ENCODE measurements at places on chromosomes 3 and 15.
A peak's percentile ranks its signal among the peaks of the same experiment; 100 is the strongest.

GRCh38 chr15:50544368-50544767 lies 2.1 kb downstream of the USP50 start:
- no peak for DNase-seq

DNA sequence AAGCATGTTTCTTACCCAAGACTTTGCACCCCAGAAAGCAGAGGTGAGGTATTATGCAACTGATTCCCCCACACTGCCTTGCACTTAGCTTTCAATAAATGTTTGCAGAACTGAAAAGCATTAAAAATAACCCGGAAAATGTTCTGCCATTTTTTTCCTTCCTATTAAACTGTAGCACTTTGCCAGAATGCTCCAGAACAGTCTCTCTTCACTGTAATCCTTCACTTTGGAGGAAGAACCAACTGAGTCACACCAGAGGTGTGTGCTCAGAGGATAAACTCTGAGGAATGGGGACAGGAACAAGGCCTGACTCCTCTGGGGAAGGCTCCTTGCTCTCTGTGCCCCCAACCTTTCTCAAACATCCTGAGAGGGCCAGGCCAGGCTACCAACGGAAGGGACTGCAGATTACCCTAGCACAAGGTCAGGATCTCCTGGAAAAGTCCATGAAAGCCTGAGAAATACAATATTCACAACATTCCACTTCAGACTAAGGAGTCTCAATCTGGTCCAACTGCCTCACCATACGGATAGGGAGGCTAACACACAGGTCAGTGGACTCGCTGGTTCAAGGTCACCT lies 19.0 kb downstream of the ANP32A start:
- DNase-seq: no peak

DNA sequence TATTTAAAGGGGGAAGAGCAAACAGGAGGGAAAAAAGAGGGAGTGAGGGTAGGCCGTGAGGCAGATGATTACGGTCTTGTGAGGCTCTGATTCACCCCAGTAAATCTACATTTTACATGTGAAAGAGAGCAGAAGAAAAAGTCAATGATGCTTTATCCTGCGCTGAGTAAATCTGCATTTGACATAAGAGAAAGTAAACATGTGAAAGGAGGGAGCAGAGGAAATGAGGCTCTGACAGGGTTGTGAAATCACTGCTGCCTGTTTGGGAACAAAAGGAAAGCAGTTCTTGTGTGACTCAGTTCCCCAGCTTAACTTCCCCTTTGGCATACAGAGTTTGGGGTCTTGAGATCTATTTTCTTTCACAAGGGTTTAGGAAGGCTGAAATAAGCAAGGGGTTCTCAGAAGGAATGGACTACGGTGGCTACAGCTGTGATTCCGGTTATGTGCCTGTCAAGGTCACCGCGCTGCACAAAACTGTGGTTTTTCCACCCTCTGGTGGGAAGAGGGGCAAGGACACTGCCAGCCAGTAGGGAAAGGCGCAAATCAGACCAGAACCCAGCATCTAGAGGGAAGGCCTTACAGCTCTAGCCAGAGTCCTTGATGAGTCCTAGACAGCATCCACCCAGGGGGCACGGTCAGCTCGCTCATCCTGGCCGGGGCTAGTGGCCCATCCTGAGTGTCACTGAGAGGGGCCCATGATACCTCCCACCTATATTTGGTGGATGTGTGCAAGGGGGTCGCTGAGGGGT lies 18.9 kb upstream of the HCN4 start:
- peak; percentile 70 for DNase-seq

GRCh38 chr3:37952564-37952963 lies 38.0 kb upstream of the VILL start:
- DNase-seq: peak; percentile 58

DNA sequence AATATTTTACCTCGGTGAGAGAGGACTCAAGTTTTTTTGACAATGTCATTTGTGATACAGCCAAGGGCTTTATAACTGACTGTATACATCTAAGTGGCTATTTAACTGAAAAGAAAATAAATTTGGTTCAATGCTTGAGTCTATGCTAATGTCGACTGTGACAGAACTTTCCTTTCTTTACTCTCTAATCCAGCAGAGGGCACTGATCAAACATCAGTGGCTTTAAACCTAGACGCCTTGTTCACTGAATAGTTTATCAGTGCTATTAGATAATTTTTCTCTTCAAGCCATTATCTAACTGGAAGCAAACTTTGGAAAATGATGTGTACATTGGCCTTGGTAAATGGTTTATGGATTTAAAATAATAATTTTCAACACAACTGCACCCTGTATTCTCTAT lies 285.1 kb downstream of the CHL1 start:
- peak; percentile 6 for DNase-seq

DNA sequence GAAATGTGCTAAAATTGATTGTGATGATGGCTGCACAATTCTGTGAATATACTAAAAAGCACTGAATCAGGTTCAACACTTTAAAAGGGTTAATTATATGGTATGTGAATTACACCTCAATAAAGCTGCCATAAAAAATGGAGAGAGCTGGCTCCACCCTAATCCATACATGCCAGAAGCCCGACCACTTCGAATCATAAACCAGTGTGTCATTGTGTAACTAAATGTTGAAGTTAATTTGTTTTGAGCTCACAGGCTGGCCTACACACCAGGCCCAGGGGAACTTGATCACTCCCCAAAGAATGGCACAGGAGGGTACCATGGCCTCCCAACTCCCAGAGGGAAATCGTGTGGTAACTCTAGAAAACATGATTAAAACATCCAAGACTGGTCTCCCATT lies 14.0 kb downstream of the PLCD1 start:
- DNase-seq: no peak

GRCh38 chr3:57150113-57150581 lies 15.0 kb downstream of the IL17RD start:
- no peak for DNase-seq

GRCh38 chr3:152556731-152557254 lies 278.1 kb upstream of the P2RY1 start:
- DNase-seq: peak; percentile 82

GRCh38 chr15:99492275-99492674 lies 73.5 kb upstream of the MEF2A start:
- DNase-seq: no peak

GRCh38 chr3:160287666-160288065 lies 62.4 kb downstream of the C3orf80 start:
- peak; percentile 12 for DNase-seq

GRCh38 chr3:39000008-39000450 lies 51.7 kb downstream of the SCN11A start:
- peak; percentile 78 for DNase-seq

GRCh38 chr3:103112273-103112672 lies 677.5 kb downstream of the ZPLD1 start:
- no peak for DNase-seq

DNA sequence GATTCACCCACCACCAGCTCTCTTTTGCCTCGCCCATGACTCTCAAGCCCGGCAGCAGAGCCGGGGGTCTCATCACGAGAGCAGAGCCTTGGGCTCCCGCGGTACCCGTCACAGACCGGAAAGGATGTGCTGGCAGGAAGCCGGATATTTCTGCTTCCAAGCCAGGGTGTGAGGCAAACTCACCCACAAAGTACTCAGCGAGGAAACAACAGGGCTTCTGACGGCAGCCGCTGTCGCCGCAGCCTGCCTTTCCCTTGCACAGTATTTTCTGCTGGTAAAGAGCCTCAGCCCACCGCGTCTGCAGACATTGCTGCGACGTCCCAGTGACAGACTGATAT lies 119.9 kb downstream of the NSMCE3 start:
- DNase-seq: no peak

DNA sequence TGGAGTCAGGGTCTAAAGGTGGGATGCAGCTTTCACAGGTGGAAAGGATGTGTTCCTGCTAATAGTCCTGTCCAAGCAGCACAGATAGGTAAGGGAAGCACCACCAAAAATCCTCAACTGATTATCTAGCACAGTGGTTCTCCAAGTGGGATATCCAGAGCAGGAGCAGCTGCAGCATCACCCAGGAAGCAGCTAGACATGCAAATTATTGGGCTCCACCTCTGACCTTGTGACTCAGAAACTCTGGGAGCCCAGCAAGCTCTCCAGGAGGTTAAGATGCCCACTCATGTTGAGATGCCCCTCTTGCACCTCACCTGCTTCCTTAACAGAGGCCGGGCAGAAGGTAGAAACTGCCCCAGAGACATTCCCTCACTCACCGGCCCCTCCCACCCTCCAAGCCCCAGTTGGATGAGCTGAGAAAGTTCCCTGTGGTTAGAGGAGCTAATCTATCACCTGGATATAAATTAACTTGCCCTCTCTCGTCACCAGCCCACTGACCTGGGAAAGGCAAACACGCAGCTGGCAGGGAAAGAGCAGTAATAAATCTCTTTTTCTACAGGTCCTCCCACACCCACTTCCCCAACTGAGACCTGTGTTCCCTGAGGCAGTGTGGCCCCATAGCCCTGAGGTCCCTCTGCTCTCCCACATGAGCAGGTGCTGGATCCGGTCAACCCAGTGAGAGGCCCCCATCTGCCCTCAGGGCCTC lies 39.3 kb downstream of the ADCY5 start:
- DNase-seq: no peak

- DNase-seq: peak; percentile 0
Observed at GRCh38 chr15:86743283-86743903, 663.7 kb downstream of the AGBL1 start.

DNA sequence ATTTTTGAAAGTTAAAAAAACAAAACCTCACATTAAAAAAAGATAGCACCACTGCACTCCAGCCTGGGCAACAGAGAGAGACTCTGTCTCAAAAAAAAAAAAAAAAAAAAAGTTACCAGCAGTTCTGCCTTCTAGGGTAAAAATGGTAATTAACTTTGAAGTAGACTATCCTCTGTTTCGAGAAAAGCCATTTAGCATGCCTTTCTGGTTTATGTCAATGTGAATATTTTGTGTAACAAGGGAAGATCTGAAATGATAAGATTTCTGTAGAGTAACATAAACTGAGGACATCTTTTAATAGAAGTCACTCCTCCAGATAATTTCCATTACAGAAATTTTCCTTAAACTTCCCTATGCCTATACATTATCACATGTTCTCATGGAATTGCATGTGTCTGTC lies 203.2 kb upstream of the GAP43 start:
- no peak for DNase-seq

All from fibroblast of mammary gland (primary cell).